ENCODE measurements at places on chromosomes 4 and X.

GRCh38 chrX:110363244-110363643 is 4.6 kb downstream of the RTL9 start:
- no peak for DNase-seq

DNA sequence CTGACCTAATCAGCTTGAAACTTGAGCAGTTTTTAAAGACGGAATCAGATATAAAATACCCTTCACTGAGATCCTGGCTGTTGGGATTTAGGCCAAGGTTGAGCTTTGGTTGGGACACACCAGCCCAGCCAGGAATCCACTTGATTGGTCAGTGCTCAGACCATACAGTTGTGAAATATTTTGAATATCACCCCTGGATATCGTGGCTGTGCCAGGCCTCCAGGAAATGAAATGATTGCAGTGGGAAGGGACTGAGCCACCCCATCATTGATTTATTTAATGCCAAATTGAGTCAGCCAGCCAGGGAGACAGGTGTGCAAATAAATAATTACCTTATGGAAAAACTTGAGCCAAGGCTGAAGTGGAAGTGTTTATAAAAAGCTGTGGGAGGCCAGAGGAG is 128.4 kb upstream of the SCML1 start:
- DNase-seq = no peak

- no peak for DNase-seq
Measured at GRCh38 chr4:181592221-181592745, 650.9 kb upstream of the TENM3 start.

DNA sequence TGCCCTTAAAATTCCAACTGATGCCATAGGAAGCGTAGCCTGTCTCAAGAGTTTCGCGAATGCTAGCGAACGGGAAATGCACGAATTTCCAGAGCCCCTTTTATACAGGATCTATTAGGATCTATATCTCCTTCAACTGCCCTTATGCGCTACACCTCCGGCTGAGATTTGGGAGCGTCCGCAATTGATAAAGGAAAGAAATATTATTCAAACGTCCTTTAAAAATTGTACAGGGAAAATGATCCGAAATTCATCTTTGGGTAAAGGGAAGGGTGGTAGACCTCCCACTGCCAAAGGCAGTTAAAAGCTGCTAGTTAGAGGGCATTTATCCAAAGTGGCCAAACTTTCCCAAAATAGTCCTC is 609 bp downstream of the NR3C2 start:
- no peak for DNase-seq

DNA sequence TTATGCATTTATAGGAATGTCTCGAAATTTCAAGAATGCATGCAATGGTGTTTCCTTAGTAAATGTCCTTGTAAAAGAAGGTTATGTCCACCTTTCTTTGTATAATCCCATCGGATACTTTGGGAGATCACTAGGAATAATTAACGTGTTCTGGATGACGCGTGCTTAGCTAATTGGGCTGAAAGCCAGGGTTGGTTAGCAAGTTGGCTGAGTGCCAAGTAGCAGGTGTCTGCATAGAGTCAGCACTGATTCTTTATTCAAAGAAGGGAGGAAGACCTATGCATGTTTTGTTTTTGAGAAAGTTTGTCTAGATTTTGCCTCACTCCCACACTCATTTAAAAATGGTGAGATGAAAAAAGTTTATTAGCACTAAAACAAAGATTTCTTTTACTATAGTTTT is 144.6 kb downstream of the SOX3 start:
- no peak for DNase-seq

DNA sequence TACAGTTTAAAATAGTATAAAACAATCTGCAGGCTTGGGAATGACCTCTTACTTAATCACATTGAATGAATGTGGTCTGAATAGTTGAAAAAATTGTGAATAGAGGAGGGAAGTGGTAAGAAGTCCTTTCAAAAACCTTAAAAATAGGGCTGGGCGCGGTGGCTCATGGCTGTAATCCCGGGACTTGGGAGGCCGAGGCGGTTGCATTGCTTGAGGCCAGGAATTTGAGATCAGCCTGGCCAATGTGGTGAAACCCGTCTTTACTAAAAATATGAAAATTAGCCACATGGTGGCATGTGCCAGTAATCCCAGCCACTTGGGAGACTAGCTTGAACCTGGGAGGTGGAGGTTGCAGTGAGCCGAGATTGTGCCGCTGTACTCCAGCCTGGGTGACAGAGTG is 36.5 kb downstream of the HERC3 start:
- no peak for DNase-seq

- no peak for DNase-seq
Measured at GRCh38 chr4:177632481-177632880, 190.2 kb upstream of the AGA start.

GRCh38 chr4:122403861-122404260 is 25.1 kb downstream of the ADAD1 start:
- DNase-seq = no peak

GRCh38 chr4:87580057-87580456 is 28.3 kb upstream of the DSPP start:
- no peak for DNase-seq

GRCh38 chrX:153922932-153923857 is 2.9 kb downstream of the ARHGAP4 start:
- no peak for DNase-seq

- no peak for DNase-seq
Measured at GRCh38 chr4:73311428-73311827, 52.8 kb upstream of the ANKRD17 start.

- DNase-seq = no peak
Measured at GRCh38 chr4:143939528-143939927, 34.2 kb upstream of the GYPE start.

Data from GM13976 (cell line).